ENCODE measurements at places on chromosomes 12 and 14.

GRCh38 chr14:91009501-91010152 is 50.8 kb downstream of the RPS6KA5 start:
- no peak for DNase-seq

GRCh38 chr12:66600903-66601302 is 78.0 kb downstream of the GRIP1 start:
- no peak for DNase-seq

DNA sequence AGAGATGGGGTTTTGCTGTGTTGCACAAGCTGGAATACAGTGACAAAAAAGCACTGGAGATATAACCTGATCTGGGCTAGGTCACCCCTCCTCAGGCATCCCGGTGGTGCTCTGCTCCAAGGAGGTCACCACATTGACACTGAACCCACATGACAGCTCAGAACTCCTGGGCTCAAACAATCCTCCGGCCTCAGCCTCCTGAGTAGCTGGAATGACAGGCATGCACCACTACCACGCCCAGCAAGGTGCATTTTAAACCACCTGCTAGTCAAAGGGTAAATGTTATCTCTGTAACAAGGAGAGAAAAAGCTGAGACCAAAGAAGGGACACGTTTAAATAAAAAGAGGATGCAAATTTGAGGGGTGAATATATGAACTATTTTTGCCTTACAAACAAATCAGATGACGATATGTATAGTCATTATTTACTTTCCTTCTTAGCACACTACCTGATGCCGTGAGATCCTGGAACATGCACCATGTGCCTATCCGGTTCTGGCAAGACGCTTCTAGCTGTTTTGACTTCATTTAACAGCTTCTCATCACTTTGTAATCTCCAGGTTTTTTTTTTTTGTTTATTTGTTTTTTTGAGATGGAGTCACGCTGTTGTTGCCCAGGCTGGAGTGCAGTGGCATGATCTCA is 135.1 kb downstream of the PPM1H start:
- no peak for DNase-seq

GRCh38 chr12:48157889-48158370 is 615 bp upstream of the ASB8 start:
- DNase-seq: no peak

- DNase-seq: no peak
These were observed 1213.6 kb downstream of the GALC start for GRCh38 chr14:86779416-86779815.

DNA sequence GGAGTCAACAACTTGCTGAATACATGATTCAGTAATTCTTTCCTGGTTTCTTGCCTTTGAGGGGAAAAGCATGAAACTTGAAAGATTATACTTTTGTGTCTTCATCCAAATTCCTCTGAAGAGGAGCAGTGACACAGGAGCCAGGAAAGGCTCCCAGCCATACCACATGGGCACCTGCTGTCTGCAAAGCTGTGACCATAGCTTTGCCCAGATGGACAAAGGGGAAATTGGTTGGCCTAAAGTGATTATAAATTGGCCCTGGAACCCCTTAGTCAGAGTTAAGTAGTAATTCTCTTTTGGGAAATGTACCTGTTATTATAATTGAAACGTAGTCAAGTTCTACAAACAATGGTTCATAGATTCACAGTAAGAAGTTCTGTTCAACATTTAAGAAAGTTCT is 44.3 kb upstream of the DCN start:
- no peak for DNase-seq

DNA sequence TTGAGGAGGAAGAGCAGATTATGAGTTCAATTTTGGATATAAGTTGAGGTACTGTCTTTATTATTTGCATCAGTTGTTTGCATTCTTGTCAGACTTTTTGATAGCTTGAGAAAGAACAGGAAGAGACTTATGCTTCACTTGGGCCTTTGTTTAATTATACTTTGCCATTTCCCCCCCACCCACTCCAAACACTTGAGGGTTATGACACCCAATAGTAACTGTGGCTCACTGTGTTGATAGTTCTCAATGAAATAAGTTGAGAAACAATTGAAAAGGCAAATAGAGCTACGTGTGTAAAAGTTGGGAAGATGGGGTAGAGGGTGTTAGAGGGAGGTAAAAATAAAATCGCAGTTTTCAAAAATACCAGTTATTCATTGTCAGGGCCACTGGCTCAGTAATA is 17.7 kb downstream of the NAA30 start:
- DNase-seq: no peak

DNA sequence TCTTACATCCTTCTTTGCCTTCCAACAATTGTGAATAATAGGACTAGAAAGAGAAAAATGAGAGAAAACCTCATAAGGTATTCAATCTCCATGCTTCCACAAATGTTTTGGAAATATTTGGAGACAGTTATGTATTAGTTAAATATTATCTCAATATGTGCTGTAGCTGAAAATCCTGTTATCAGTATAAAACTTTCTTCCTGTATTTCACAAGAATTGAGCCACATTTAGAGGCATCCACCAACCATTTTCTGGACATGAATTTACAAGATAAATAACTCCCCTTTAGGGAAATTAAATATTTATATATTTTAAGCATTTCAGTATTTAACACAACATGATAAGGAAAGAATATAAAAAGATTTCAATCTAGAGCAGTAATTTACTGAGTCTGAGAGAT is 200.3 kb downstream of the GPHN start:
- no peak for DNase-seq

GRCh38 chr12:115583591-115583990 is 693.9 kb downstream of the MED13L start:
- no peak for DNase-seq

All from H4 (cell line).